ENCODE measurements at places on chromosomes 6 and 20.

GRCh38 chr6:37053683-37054082 is 48.2 kb downstream of the FGD2 start:
- DNase-seq, result no peak

DNA sequence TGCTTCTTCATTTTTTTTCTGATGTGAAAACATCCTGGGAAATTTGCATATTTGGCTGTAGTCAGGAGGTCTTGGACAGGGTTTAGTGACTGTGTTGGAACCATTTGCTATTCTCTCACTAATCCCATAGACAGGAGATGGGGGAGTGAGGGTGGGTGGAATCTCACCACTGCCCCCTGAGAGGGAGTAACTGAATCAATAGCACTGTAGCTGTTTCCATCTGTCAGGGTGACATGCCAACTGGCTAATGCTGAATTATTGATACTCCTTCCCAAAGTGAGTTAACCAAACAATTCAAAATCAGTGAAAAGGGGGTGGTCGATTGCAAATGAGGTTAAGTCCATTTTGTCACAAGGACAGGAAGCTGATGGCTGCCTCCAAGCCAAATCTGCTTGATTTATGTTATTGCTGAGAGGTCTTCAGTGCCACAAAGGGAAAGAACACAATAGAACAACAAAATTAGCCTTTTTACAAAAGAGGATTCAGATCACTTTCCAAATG is 55.1 kb upstream of the B3GAT2 start:
- peak; percentile 51 for DNase-seq

DNA sequence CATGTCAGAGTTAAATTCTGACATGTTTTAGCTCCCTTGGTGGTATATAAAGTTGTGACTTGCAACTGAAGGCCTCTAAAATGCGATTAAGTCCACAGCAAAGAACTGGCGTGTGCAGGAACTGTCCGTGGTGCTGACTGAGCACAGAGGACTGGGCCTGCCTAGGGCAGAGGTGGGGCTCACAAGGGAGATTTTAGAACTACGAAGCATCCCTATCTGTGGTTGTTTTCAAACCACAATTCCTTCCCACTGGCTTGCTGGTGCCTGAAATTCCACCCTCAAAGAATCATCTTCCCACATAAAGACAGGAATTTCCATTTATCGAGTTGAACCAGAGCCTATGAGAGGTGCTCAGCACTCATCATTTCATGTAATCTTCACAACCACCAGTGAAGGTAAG is 30.1 kb downstream of the RIMS4 start:
- no peak for DNase-seq

- DNase-seq, result peak; percentile 69
Measured at GRCh38 chr20:10553326-10553984, 118.3 kb downstream of the SLX4IP start.

- DNase-seq, result no peak
Measured at GRCh38 chr20:8547035-8547650, 415.1 kb downstream of the PLCB1 start.

DNA sequence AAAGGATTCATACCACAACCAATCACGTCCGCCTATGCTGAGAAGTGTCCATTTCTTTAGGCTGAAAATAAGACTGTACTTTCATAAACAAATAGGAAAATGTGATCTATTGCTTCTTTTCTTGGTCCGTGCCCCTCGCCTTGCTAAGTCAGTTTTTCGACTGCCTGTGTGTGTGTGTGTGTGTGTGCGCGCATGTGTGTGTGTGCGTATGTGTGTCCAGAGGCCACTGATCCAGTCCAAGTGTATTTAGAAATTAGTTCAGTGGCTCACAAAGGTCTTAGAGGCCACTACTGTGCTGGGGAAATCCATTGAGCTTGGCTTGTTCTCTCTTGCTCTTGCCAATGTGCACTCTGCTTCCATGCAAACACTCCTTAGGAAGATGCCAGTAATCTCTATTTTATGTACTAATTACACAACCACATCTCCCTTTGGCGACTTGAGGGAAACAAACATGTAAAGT is 50.5 kb downstream of the SLC22A23 start:
- no peak for DNase-seq

DNA sequence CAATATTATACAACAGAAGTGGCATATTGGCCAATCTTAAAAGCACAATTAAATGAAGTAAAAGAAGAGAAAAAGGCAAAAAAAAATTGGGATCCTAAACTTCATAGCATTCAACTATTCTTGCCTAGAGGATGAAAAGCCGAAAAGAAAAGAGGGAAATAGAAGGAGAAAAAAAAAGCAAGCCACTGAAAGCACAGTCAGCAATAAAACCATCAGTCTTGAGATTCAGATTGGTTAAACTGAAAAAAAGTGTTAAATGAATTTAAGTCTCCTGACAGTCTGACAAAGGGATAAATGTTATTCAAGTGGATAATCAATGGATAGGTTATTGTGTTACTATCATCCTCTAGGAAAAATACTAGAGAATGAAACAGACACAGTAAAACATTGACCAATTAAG is 19.9 kb downstream of the MOXD1 start:
- no peak for DNase-seq

- no peak for DNase-seq
Measured at GRCh38 chr6:25056130-25056529, 120.4 kb upstream of the RIPOR2 start.

DNA sequence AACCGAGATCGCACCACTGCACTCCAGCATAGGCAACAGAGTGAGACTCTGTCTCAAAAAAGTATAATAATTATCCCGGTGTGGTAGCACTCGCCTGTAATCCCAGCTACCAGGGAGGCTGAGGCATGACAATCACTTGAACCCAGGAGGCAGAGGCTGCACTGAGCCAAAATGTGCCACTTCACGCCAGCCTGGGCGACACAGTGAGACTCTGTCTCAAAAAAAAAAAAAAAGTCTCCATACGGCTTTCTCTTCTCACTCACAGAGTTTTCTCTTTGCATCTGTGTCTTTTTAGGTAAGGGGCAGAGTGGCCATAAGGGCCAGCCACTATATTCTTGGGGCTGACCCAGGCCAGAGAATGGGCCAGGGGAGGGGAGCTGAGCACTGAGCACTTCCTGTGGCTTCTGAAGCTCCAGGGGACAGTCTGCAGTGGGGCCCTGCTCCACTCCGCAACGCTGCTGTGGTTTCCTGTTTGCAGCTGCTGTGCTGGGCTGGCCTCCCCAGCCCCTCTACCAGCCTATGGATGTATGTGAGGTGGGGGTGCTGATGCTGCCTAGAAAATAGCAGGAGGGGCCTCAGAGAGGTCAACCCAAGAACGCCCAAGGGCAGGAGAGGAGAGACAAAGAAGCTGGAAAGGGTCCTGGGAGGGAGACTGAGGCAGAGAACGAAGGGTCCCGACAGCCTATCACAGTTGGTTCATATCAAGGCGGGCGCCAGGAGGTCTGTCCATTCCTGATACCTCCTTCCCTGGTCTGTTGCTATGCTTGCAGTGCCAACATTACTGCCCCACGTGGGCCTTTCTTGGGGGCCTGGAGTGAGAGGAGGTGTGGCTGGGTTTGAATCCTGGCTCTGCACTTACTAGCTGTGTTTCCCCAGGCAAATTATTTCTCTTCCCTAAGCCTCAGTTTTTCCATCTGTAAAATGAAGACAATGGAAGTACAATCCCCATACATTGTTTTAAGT is 16.0 kb downstream of the SLA2 start:
- no peak for DNase-seq

GRCh38 chr6:7505189-7505699 is 36.2 kb upstream of the DSP start:
- peak; percentile 9 for DNase-seq

All from NCI-H524 (cell line).